Caudate nucleus (tissue), 63 donors: ENCODE measurements at places on chromosomes 1 and 21.

- no peak for DNase-seq
Observed at GRCh38 chr1:17316704-17317103, 8.7 kb downstream of the PADI4 start.

GRCh38 chr1:222750651-222751050, 13.6 kb downstream of the FAM177B start:
- no peak for DNase-seq

DNA sequence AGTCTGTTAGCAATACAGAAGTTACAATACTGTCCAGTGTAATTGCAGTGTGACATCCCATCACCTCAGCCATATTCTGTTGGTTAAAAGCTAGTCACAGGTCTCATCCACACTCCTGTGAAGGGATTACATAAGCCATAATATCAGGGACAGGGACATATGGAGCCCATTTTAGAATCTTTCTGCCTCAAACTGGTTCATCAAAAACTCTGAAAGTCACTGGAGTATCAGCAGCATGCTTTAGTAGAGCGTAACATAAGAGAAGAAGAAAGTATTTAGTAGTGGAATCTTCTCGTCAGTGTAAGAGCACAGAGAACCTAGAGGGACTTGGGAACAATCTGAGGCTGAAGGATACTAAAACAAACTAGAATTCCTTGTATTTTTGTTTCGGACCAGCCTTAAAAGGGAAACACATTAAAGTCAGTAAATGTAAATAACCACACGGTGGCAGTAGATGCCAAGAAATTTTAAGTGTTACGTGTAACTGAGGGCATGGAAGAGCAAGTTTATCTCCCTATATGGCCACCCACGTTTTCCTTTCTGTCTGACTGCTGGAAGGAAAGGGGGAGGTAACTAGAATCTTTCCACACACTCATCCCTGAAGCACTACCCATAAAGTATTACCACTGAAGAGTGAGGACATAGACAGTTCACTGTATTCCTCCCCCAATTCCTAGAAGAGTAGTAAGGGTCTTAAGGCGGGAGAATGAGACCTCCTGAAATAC, 41.6 kb upstream of the AGL start:
- peak; percentile 3 for DNase-seq

- DNase-seq: no peak
Observed at GRCh38 chr1:109516872-109517271, 7.3 kb upstream of the AMIGO1 start.

- DNase-seq: no peak
Observed at GRCh38 chr1:67647036-67647798, 37.8 kb upstream of the GADD45A start.

DNA sequence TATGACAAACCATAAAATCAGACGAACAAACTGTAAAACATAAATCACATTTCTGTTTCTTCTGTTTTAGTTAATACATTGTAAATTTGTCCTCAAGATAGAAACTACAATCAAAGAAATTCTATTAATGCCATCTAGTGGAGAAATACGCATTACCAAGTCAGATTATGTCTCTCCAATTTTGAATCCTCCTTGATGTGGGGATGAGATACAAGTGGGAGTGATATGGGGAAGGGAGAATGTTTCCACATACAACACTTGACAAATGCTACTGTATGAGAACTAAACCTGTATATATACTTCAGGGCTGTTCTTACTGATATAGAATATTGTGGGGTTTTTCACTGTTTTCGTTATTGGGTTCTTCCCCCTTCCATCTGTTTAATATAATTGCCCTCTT, 2.6 kb downstream of the HFM1 start:
- no peak for DNase-seq

GRCh38 chr1:109777980-109778625, 14.4 kb upstream of the EPS8L3 start:
- no peak for DNase-seq

DNA sequence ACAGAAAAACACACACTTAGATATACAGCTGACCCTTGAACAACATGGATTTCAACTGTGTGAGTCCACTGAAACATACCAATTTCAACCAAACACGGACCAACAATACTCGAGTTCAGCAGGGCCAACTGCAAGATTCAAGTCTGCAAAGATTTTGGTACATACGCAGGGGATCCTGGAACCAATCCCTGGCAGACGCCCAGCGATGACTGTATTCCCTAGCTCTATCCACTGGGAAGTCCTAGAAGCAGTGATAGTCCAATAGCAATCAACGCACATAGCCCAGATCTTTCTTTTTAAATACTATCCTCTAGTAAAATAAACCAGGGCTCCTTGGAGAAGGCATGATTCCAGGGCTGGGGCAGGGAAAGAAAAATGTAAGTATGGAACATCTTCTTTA, 9.0 kb downstream of the DDX59 start:
- no peak for DNase-seq

DNA sequence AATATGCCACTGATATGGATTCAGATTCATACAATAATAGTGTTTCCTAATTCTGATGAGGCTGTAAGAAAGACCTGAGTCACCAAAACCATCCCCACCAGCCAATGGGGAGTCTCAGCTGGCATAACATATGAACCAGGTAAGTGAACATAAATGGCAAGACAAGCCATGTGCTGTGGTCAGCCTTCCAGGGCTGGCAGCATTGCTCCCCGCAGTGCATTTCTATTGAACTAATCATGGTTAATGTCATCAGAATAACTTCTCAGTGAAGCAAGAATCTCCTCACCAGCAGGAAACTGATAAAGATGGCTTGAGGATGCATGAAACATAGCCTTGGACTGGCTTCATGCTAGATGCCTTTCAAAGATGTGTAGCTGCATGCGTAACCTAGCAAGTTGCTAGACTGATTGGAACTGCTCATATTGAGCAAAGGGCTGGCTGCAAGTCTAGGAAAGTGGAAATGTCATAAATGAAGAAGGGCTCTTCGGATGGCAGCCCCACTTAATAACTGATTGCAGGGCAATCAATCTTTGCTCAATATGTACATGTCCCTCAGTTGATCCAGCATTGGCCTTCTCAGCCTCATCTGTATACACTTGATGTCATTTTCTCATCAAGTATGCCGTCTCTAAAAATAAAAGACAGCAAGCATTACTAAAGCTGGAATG, 88.0 kb downstream of the NTNG1 start:
- DNase-seq: no peak

- DNase-seq: no peak
Observed at GRCh38 chr1:121522061-121522759, 337.4 kb downstream of the SRGAP2C start.

DNA sequence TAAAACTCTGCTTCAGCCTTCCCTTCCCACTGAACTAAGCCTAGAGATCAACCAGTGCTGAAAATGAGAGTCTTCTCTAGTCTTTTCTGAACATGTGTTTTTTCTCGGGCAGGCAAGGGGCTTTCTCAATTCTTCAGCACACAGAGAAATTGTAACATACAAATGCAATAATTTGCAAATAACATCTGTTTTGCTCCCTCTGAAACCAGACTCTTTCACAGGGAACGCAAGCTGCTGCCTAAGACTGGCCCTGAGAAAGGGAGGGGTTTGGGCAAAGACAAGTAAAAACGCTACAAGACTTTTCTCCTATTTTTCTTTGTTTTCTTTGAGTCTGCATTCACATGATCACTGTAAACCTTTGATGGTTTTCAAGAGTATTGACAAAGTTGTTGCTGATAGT, 39.6 kb upstream of the VN1R5 start:
- no peak for DNase-seq

- no peak for DNase-seq
Observed at GRCh38 chr1:55007625-55008024, 8.9 kb downstream of the BSND start.

DNA sequence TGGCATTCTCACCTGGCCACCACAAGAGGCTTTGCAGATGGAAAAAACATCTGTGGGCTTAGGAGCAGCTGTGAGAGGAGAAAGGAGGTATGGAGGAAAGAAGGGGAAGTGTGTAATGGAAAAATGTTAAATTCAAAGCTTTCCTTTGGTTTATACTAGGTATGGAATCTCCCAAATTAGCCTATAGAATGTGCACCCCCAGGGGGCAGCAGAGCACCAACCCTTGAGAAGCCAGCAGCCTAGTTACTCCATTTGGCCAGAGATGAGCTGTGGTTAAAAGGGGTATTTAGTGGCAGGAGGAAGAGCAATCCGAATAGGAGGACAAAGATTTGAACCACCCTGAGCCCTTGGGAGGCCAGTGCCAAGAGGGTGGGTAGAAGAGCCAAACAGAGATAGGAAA, 97.5 kb upstream of the CTTNBP2NL start:
- DNase-seq: no peak

DNA sequence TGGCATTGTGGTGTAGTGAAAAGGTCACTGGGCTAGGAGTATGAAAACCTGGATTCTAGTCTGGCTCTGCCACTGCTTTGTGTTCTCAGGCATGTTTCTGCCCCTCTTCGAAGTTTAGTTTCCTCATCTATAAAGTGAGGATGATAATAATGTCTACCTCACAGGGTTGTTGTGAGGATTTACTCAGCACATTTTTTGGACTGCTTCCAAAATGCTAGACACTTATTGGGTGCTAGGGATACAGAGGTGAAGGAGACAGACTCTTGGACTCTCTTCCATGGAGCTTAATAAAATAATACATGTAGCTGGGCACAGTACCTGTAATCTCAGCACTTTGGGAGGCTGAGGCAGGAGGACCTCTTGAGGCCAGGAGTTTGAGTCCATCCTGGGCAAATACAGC, 3.6 kb downstream of the KIF2C start:
- no peak for DNase-seq

- no peak for DNase-seq
Observed at GRCh38 chr1:204647114-204647804, 38.3 kb downstream of the LRRN2 start.

DNA sequence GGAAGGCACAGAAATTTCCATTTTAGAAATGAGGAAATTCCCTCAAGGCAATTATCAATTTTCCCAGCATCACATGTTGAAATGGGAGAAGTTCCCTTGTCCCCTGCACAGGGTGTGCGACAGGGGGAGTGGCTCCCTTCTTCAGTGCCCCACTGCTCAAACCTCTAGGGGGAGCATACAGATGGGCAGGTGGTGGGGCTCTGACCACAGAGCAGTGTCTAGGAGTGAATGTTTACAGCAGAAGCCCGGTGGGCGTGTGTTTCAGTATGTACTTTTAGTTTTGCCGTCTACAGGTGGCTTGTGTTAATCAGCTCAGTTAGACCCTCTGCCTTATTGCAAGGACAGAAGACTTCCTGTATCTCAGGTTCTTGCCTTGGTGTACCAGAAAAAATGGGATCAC, 493.7 kb upstream of the PLXNA2 start:
- no peak for DNase-seq

DNA sequence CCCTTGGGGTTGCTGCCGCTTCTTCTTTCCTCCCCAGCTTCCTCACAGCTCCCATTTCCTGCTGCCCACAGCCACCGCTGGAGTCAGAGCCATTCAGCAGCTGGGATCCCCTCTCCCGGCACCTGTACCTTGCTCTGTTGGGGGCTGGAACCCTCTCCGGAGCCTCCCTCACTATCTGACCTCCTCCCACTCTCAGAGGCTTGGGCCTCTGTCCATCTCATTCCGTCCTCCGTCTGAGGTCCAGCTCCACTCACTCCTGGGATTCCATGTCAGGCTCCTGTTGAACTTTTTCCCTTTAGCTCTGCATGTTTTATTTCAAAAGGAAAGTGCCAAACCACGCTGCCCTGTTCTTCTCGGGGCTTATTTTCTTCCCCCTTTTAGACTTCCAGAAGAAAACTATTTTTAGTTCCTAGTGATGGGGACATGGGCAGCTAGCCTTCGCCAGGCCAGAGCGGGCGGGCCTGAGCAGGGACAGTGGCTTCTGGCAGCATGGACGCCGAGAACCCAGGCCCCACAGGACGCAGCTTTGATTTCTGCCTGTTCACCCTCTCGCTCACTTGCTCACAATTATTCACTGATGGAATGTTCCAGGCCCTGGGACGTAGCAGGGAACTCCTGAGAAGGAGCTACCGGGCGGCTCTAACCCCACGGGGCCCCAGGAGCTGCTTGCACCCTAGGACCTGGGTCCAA, 79.2 kb downstream of the ARHGEF10L start:
- no peak for DNase-seq

- DNase-seq: no peak
Observed at GRCh38 chr1:58896246-58897183, 112.7 kb upstream of the JUN start.

GRCh38 chr1:184193451-184193850, 141.9 kb downstream of the TSEN15 start:
- DNase-seq: no peak

DNA sequence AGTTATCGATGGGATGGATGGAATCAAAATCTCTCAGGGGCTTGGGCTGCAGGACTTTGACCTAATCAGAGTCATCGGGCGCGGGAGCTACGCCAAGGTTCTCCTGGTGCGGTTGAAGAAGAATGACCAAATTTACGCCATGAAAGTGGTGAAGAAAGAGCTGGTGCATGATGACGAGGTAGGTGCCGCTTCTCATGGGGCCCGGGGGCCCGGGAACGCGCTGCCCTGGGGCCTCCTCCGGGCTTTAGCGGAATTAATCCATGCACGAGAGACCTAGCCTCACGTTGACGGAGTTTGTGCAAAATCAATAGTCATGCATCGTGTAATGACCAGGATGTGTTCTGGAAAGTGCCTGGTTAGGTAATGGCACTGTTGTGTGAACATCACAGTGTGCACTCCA, 43.8 kb downstream of the FAAP20 start:
- no peak for DNase-seq

DNA sequence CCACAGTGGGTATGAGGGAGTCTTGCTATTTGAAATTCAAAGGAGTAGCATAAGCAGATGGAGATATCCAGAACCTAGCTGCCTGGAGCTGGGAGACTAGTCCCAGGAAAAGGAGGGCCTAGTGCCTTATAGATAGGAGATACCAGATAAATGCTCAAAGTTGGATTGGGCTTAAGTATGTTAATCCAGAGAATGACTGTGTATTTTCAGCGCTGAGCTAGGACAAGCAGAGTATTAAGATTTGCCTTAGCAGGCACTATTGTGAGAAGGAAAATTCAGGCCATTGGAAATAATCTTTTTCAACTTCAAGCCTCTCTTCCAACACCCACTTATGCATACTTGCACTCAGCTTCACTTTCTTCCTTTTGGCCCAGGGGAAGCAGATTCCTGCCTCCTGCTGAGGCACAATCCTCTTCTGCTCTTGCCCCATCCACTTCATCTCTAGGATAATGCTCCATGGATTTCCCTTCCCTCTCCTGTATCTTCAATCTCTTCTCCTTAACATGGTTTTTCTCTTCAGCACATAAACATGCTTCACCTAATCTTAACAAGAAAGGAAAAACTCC, 21.1 kb downstream of the PIK3C2B start:
- no peak for DNase-seq

- DNase-seq: no peak
Observed at GRCh38 chr1:6591222-6591621, 11.4 kb downstream of the ZBTB48 start.
